Fibroblast of the aortic adventitia (primary cell): ENCODE measurements at places on chromosomes 4 and X. TPM values are rescaled to one million over a fixed set of nuclear protein-coding genes. Genes with fewer than 3 reads are reported as not detected.

IL21 gene
- total RNA-seq = not detected in 2 replicates

SLC4A4 gene
- total RNA-seq = 2.1 and 2.4 TPM in 2 replicates

YIPF6 gene
- total RNA-seq = 22.1 and 31.7 TPM in 2 replicates

- no peak for DNase-seq
These were observed 154.2 kb upstream of the FAM9B start for GRCh38 chrX:9188117-9188516.

DNA sequence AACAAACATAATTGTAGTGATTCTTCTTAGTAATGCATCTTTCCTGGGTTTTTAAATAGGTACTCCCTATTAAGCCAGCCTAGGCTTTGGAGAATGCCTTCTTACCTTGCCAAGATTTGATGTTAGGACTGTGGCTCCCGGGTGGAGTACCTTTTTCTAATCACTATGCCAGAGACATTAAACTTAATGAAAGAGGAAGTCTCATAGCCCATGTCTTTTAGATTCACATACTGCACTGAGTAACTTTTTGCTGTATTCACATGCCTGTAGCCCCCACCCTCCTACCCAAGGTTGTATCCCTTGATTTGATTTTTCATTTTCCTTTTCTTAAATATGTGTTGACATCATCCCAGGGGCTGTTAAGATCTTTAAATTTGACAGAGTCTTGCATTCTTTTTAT lies 104.2 kb upstream of the TLR2 start:
- DNase-seq = no peak

- DNase-seq = no peak
These were observed 98.0 kb downstream of the PSAPL1 start for GRCh38 chr4:7336732-7337131.

DNA sequence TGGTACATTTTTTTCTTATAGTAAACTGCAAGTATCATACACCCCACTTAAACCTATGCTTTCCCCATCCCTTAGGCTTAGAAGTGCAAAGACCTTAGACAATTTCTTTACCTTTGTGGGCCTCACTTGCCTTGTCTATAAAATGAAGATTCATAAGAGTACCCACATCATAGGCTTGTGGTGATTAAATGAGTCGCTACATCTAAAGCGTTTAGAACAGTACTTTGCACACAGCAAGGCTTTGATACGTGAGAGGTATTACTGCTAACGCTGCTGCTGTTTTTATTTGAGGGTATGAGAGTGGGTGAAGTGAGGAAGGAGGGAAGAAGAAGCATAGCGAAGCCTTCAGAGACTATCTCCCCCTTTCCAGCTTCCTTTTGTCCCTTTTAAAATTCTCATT lies 87.8 kb upstream of the RPS6KA3 start:
- no peak for DNase-seq

DNA sequence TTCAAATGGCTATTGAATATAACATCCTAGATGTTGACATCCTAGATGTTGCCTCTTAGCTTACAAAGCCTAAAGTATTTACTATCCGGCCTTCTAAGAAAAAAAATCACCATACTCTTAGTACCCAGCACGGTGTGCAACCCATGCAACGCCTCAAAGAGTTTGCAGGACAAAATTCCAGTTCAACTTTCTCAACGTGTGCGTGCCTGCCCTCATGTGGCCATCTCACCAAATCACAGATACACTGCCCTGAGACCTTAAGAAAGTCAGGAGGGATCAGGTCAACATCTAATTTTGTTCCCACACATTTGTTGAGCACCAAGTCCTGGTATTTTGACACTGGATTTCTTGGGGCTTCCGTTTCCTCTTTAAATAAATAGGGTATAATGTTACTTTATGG lies 68.3 kb downstream of the CRMP1 start:
- DNase-seq = peak; percentile 61

DNA sequence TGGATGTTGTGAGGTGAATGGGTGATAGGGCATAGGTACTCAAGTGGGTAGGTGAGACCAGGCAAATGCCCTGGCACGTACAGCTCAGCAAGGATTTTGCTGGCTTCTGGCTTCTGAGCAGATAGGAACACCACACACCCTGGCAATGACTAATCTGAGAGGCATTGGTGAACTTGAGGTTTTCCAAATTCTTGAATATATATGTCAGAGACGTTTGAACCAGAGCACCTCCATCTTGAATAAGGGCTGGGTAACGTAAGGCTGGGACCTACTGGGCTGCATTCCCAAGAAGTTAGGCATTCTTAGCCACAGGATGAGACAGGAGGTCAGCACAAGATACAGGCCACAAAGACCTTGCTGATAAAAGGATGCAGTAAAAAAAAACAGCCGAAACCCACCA lies 204.5 kb downstream of the NLGN4X start:
- no peak for DNase-seq

- no peak for DNase-seq
These were observed 33.5 kb upstream of the STOX2 start for GRCh38 chr4:183871581-183871980.

- no peak for DNase-seq
These were observed 113.2 kb downstream of the USP9X start for GRCh38 chrX:41198410-41198809.

DNA sequence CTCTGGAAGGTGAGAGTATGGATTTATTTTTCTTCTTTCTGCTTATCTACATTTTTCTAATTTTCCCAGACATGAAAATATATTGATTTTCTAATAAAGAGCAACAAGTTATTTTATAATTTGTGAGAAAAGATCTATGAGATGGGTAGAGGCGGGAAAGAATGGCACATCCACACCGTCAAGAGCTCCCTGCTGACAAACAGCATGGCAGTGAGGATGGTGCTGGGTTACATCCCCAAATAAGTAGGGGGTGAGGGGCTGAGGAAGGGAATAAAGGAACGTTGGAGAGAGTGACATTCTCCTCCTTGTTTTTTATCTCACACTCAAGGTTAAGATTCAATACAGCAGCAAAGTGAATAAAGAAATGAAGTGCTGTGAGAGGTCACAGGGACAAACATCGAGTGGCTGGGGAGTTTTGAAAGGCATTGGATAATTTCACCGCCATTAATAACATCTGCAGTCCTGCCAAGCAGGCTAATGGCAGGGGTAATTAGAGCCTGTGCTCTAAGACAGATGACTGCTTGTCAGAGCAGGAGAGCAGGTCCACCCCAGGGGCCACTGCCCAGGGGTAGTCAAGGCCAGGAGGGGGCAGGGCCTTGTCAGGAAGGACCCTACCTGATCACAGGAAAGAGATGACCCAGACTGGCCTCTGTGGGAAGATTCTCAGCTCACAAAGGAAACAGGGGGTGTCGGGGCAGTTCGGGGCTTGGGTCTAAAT lies 323.8 kb downstream of the FBXW7 start:
- DNase-seq = no peak

DNA sequence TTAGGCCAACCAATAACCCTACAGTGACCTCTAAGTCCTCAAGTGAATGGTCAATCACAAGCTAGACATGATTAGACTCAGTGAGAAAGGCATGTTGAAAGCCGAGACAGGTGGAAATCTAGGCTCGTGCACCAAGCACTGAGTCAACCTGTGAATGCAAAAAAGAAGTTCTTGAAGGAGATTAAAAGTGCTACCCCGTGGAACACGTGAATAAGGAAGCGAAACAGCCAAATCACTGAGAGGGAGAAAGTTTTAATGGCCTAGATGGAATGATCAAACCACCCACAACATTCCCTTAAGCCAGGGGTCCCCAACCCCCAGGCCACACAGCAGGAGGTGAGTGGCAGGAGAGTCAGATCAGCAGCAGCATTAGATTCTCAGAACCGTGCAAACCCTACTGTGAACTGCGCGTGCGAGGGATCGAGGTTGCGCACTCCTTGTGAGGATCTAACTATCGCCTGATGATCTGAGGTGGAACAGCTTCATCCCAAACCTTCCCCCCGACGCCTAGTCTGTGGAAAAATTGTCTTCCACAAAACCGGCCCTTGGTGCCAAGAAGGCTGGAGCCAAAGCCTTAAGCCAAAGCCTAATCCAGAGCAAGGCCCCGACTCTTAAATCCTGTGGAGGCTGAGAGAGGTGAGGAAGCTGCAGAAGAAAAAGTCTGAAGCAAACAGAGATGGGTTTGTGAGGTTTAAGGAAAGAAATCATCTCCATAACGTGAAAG lies 19.5 kb upstream of the PDE6B start:
- DNase-seq = no peak
